ENCODE measurements at places on chromosomes 2 and 18.

GRCh38 chr18:8176554-8176953, 432.7 kb upstream of the RAB12 start:
- no peak for DNase-seq

- peak; percentile 65 for DNase-seq
These were observed 440.2 kb upstream of the ST6GAL2 start for GRCh38 chr2:107325981-107326786.

GRCh38 chr2:213253162-213253561, 31.1 kb upstream of the SPAG16 start:
- DNase-seq: no peak

DNA sequence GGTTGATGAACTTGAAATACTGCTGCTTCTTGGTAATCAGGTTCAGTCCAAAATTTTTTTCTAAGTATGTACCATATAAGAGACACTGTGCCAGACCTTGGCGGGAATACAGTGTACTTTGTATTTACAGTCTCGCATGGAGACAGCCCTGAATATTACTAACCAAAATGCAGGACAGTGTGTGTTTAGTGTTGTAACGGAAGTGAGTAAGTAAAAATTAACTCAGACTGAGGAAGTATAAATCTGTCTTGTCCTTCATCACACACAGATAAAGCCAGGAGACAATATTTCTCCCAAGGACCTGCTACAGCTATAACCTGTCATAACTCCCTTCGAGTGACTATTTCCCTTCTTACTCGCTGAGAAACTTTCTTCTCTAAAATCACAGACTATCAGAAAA, 76.9 kb downstream of the ACTR3 start:
- no peak for DNase-seq

Measured in femur (tissue), 1 donor.